Activated naive CD4-positive, alpha-beta T cell treated with anti-CD3 and anti-CD28 coated beads, Interleukin-2, amount 50 U/mL, for 72 hours (primary cell): ENCODE measurements at places on chromosomes 2 and 18.

GRCh38 chr2:54966165-54966832, 84.0 kb downstream of the RTN4 start:
- no peak for DNase-seq

GRCh38 chr2:112916145-112916571, 5.2 kb downstream of the IL37 start:
- DNase-seq, result no peak

DNA sequence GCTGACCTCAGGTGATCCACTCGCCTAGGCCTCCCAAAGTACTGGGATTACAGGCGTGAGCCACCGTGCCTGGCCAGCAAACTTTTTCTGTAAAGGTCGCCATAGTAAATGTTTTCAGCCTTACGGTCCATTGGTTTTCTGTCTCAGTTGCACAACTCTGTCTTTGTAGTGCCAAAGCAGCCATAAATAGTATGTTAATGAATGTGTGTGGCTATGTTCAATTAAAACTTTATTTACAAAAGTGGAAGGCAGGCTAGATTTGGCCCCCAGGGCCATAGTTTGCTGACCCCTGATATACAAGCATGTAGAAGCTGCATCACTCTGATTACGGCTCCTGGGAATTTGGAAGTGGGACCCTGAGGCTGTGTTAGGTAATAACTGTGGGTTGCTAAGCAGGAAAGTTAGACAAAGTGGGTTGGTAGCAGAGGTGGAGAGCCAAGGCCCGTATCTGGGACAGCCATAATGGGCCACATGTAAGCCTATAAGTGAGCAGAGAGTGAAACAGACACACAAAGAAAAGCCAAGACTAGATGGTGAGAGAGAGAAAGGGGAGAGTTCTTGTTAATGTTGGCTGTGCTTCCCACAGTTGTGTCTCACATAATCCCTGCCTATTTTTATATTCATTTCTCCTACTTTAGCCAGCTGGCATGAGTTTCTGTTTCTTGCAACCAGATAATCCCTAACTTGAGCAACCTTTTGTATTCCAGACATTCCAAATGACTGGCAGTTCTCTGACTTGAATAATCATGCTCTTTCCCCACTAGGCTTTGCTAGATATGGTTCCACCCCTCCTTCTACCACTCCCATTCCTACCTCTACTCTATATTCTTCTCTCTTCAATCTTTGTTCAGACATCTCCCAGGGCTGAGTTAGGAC, 223.3 kb upstream of the STON1 start:
- DNase-seq, result no peak

- DNase-seq, result no peak
Measured at GRCh38 chr18:42048158-42048557, 93.1 kb downstream of the PIK3C3 start.

DNA sequence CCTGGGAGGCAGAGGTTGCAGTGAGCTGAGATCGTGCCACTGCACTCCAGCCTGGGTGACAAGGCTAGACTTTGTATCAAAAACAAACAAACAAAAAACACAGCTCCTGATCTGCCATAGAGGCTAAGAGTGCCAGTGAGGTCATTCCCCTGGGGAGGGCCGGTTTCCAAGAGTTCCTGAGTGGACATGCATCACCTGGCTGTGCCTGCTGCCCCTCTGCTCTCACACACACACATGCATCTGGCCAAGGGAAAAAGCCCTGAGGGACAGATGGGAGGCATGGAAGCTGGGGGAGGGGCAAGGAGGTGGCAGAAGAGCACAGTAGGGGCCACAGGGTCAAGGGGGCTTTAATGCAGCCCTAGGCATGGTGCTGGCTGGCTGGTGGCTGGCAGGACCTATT, 60.4 kb downstream of the ZBTB7C start:
- no peak for DNase-seq

DNA sequence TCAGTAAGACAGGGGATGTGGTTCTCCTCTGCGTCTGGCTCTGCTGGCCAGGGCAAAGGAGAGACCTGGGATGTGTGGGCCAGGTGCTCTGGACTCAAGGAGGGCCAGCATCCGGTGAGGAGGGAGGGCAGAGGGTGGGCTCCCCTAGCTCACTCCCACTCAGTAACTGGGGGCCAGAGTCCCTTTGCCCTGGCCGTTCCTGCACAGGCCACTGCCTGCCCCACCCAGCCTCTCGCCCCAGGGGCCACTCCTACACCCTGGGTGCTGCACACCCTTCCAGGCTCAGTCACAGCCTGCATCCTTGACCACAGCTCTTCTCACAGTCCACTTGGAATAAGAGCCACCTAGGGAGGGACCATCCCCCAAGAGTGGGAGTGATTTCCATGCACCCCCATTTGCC, 41.0 kb downstream of the SNED1 start:
- DNase-seq, result no peak

GRCh38 chr2:239275847-239276831, 124.7 kb downstream of the HDAC4 start:
- DNase-seq, result no peak

- DNase-seq, result no peak
Measured at GRCh38 chr2:231399853-231400680, 4.6 kb downstream of the B3GNT7 start.

DNA sequence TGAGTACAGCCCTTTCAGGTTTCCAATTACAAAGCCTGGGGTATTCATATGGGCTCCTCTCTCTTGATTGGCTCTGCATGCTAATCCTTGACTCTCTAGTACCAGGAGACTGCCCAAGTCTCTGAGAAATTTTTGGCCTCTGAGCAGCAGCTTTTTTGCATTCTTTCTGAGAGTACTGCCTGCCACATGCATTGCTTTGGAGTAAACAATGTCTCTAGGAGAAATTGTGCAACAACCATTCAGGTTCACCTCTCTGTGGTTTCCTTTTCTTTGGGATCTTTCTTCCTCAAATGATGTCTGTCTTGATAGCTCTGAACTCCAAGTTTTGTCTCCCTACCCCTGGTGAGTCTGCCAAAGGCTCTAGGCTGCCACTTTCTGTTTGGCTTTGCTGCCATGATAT, 115.8 kb upstream of the SETBP1 start:
- no peak for DNase-seq
